ENCODE measurements at places on chromosomes 11 and 22.

DNA sequence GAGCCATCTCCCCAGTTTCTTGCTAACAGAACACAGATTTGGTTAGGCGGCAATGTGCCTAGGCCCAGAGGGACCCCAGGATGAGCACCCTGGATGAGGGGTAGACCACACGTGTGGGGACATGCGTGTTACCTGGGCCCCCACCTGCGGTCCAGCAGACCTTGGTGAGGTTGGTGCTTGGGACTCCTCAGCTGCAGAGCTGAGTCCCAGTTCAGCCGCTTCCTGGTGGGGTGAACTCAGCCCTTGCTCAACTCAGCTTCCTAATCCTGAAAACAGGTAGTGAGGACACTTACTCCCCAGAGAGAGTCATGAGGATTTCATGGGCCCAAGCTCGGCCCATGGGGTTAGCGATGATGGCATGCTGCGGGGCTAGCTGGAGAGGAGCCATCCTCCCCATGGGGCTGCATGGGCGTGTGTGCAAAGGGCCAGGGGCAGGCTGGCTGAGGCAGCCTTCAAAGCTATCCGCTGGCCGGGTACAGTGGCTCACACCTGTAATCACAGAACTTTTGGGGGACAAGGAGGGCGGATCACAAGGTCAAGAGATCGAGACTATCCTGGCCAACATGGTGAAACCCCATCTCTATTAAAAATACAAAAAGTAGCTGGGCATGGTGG is 46.9 kb upstream of the SHISAL1 start:
- DNase-seq, result no peak

- DNase-seq, result no peak
Measured at GRCh38 chr11:4459500-4459899, 10.4 kb downstream of the OR52K2 start.

DNA sequence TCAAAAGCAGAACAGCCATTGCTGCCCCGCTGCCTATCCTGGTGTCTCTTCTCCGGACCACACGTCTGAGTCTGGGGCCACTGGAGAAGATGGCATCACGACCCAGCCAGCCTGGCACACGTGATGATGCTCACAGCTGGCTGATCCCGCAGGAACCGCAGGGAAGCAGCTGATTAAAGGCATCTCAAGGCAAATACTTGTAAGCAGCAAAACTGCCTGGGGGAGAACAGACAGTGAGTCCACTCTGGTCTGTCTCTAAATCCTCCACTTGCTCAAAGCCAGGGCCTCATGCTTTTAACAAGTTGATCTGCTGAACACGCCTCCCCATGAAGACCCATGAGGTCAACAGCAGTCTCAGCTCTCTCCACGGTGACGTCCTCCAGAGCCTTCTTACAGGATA is 108.6 kb downstream of the BRD1 start:
- no peak for DNase-seq

GRCh38 chr11:94504689-94505293 is 7.5 kb upstream of the C11orf97 start:
- DNase-seq, result no peak

DNA sequence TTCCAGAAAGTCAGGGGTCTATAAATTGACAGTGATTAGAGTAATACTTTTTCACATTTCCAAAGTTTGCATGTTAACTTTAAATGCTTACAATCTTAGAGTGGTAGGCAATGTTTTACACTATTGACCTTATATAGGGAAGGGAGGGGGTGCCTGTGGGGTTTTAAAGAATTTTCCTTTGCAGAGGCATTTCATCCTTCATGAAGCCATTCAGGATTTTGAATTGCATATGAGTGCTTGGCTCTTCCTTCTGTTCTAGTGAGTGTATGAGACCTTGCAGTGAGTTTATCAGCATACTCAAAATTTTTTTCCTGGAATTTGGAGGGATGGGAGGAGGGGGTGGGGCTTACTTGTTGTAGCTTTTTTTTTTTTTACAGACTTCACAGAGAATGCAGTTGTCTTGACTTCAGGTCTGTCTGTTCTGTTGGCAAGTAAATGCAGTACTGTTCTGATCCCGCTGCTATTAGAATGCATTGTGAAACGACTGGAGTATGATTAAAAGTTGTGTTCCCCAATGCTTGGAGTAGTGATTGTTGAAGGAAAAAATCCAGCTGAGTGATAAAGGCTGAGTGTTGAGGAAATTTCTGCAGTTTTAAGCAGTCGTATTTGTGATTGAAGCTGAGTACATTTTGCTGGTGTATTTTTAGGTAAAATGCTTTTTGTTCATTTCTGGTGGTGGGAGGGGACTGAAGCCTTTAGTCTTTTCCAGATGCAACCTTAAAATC is 5.3 kb downstream of the MALAT1 start:
- no peak for DNase-seq

GRCh38 chr11:128036556-128037093 is 550.7 kb downstream of the ETS1 start:
- no peak for DNase-seq

DNA sequence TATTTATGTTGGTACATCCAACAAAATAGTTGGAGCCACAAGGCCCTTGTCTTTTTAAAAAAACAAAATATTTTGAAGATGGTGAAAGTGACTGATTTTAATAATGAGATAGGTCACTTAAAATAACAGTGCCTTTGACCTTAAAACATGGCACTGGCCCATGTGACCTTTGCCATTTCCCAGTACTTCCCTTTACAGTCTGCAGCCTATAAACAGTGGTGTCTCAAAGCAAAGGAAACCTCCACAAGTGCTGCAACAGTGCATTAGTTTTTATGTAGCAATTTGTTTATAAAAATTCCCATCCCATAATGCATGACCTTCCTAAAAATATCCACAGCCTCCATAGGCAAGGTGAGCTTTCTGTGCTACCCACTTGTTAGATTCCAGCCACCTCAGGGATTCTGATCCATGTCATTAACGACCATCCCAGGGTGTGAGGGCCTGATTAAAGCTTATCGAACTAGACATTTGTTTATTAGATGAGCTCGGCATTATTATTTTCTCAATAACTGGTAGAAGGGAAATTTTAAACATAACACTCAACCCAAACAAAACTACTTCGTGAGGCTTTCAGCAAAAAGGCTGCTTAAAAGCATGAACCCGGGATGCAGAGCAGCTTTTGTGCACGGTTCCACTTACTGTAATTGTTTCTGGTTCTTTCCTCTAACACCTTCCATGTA is 28.0 kb upstream of the CRKL start:
- no peak for DNase-seq

DNA sequence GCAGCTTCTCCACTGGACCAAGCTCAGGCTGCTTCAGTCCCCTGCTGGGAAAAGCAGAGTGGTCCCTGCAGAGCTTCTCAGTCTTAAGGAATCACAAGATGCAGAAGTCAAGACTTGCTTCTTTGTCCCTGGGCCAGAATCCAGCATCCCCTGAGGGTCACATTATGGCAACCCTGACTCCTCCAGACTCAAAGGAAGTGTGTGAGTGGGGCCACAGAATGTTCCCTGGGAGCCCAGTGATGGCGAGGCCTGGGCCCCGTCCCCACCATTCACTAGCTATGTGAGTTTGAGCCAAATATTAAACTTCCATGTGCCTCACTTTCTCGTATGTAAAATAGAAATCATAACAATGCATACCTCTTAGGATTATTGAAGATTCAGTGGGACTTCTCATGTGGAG is 122.2 kb upstream of the NCAM1 start:
- DNase-seq, result no peak

DNA sequence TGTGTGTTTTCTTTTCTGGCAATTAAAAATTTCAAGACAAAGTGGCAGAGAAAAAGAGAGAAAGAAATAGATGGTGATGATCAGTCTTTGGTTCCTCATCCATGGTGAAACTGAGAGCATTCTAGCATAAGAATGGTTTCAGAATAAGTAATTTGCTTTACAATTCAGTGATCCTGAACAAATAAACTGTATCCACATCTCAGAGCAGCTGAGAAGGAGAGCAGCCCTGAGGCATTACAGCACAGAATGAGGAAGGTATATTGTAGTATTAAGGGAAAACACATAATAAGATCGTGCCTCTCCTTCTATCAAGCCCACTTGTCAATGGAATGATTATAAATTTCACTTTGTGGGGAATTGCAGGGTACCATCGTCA is 17.4 kb downstream of the LUZP2 start:
- no peak for DNase-seq

- no peak for DNase-seq
Measured at GRCh38 chr11:62806611-62807121, 1.4 kb upstream of the NXF1 start.

DNA sequence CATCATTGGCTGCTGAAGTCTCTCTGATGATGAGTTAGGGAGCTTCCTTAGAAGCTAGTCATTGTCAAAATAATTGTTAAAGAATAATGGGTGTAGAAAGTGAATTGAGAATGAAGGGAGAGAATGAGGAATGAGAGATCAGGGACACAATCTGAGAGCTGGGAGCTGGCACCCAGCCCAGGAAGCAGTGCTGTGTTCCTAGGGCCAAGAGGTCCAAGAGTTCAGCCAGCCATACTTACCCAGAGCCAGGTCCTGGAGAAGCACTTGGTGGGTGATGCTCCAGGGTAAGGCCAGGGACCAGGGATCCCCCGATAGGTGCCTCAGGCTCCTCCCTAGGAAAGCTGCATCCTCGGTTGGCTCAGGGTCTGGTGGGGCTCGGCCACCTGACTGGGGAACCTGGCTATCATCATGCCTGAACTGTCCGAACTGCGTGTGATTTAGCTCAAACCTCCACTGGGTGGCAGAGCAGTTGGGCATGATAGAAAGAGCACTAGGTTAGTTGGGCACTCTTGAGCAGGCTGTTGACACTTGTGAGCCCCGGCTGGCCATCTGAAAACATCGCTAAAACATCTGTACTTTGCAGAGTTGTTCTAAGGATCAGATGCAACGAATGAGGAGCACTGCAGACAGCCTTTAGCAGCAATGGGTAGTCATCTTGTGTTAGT is 123.9 kb upstream of the NCAM1 start:
- DNase-seq, result no peak

- no peak for DNase-seq
Measured at GRCh38 chr11:58866788-58867187, 22.3 kb upstream of the GLYATL2 start.

- DNase-seq, result no peak
Measured at GRCh38 chr11:57153448-57153847, 28.3 kb upstream of the LRRC55 start.

DNA sequence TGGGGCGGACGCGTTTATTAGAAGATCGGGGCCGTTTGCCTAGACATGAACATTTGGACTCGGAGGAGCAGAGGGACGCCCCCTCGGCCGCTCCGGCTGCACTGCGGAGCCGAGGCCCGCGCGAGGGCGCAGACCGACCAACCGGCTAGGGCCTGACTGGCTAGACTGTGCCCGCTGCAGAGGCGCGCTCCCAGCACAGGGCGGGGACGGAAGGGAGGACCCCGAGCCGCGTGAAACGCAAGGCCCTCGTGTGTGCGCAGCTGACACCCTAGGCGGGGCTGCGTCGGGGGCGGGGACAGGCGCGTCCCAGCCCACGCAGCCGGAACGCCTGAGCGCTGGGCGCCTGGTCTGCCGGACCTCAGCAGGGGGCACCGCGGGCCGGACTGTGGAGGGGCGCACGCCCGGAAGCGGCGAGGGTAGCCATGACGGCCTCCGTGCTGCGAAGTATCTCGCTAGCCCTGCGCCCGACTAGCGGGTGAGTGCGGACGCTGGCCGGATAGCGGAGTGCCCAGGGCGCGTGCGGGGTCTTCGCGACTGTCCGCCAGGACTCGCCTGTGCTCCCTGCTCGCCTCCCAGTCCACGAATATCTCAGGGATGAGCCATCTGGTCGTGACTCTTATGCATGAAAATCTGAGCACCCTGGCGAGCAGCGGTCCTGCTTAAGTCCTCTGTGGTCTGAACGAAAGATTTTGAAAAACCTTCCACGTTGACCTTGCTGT is at the start of gene MRPL40:
Gene MRPL40, plus strand, starts transcription at position 413 of the 719 bp plus-strand sequence. Its CDS starts 10 bp downstream, at position 423.
- peak; percentile 77 for DNase-seq

- DNase-seq, result no peak
Measured at GRCh38 chr11:96275801-96276594, 67.0 kb downstream of the MAML2 start.

GRCh38 chr11:8327761-8328192 is 64.1 kb upstream of the LMO1 start:
- no peak for DNase-seq

GRCh38 chr11:119713359-119714040 is 15.5 kb downstream of the NECTIN1 start:
- DNase-seq, result no peak

DNA sequence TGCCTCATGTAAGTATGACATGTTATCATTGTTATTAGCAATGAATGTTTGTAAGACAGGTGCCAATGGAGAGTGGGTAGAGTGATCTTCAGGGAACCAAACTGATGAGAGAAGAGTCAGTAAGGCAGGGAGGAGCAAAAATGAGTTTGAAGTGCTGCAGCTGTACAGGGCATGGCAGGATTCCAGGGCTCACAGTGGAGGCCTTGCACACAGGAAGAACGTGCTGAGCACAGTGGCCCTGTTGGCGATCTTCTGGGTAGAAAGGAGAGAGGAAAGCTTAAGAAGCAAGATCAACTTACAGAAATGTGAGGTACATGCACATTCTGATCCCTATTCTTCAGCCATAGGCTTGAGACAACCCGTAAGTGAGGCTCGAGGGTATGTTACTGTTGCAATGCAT is 219.3 kb upstream of the TMEM45B start:
- no peak for DNase-seq

DNA sequence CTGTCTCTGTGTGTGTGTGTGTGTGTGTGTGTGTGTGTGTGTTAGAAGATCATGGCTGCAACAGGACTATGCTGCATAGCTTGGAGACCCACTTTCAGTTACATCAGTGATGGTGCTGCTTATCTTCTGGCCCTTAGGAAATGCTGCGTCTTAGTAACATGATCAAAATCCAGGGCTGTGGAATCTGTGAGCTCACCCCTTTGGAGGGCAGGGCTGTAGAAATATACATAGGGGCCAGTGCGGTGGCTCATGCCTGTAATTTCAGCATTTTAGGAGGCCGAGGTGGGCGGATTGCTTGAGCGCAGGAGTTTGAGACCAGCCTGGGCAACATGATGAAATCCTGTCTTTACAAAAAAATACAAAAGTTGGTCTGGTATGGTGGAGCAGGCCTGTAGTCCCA is 151.5 kb upstream of the RASSF10 start:
- no peak for DNase-seq

DNA sequence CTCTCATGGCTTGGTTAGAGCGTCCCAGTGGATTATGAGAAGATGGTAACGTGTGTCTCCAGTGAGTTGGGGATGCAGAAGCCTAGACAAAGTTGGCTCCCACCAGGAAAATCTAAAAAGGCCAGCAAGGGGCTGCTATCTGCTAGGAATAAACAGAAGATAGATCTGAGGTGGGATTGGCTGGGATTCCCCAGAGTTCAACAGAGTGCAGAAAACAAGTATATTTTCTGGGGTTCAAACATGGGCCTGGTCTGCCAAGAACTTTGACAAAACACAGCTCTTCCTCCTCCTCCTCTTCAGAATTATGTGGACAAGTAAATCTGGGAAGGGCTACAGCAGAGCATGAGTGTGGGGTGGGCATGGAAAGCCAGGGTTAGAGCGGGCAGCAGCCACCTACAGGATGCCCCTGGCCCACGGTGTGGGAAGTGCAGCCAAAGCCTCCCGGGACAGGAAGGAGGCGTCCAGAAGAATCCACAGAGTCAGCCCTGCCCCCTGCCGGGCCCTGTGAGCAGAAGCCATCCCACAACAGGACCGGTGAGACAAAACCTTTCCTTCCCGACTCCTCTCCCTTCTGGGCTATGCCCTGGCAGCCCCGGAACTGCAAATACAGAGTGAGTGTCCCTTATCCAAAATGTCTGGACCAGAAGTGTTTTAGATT is 67.1 kb downstream of the CD82 start:
- DNase-seq, result no peak

Measured in stimulated activated CD4-positive, alpha-beta T cell treated with anti-CD3 and anti-CD28 coated beads, TNF-alpha, amount 100 ng/mL, for 4 hours (primary cell).